CD4-positive, alpha-beta T cell treated with Interleukin-10 for 1 hour (primary cell): ENCODE measurements at places on chromosomes 2 and 18.

GRCh38 chr2:31440764-31441163, 26.2 kb upstream of the XDH start:
- DNase-seq = no peak

- no peak for DNase-seq
These were observed 10.5 kb upstream of the XRCC5 start for GRCh38 chr2:216098421-216099334.

- peak; percentile 9 for DNase-seq
These were observed 587 bp upstream of the MTIF2 start for GRCh38 chr2:55269645-55269990.

GRCh38 chr18:38984968-38985367, 1419.4 kb upstream of the CELF4 start:
- DNase-seq = no peak

GRCh38 chr2:150856596-150857281, 369.3 kb upstream of the RND3 start:
- no peak for DNase-seq
